Stimulated activated CD4-positive, alpha-beta T cell treated with anti-CD3 and anti-CD28 coated beads, Interleukin-15, amount 100 ng/mL, for 1 hour (primary cell): ENCODE measurements at places on chromosomes 2 and 18.

GRCh38 chr2:24409171-24409570 lies 48.8 kb upstream of the ITSN2 start:
- no peak for DNase-seq

DNA sequence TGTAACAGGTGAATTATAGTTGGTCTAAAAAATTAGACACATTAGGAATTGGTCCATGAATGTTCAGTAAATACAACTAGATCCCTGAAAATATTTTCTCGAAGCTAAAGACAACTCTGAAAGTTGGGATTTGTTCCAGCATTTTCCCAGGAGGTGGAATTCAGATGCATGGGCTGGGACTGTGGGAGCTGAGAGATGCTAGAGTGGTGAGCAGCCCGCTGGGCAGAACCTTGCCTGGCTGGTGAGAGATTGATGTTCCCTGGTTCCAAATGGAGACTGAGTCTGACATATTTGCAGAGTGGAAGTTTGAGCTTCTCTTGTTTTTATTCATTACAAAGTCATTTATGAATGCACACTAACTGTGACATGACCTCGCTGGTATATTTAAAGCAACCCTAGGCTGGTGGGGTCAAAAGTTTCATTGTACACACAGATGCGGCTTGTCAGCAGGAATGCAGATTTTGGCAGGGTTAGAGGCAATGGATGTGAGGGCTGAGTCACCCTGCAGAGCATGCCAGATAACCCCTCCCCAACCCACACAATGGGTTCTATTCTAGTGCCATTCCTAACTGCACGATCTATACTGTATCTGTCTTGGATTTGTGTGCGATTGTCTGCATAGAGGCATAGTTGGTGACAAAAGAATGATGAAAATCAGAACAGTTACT lies 23.5 kb upstream of the TMEM178A start:
- DNase-seq: no peak

DNA sequence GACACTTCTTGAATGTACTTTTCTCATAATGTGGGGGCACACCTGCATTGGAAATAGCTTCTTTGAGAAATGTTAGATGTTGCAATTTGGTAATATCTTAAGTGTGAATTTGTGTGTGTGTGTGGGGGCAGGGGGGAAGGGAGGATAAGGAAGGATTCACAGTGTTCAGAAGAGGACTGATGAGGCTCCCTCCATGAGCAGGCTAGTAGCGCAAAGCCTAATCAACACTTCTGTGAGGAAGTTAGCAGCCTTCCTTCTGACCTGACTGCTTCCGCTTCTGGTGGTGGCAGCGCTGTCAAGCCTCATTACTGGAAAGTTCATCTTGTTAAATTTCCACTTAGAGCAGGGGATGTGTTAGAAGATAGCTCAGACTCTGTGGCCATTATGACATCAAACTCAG lies 295.4 kb upstream of the SPRED2 start:
- no peak for DNase-seq

DNA sequence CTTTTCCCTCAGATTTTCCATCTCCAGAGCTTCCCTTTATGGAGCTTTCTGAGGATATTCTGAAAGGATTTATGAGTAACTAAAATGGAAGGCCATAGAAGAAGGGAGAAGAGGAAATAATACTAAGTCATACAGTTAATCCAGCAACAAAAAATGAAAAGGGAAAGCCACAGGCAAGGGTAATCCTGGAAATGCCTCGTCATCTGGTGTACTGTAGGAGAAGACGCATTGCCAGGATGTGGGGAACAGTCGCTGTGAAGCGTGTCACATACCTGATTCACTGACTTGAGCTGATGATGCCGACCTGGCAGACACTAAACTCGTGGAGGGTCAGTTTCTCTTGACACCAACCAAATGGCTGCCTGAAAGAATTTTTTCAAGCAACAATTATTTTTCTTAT lies 34.7 kb upstream of the ALPP start:
- no peak for DNase-seq

DNA sequence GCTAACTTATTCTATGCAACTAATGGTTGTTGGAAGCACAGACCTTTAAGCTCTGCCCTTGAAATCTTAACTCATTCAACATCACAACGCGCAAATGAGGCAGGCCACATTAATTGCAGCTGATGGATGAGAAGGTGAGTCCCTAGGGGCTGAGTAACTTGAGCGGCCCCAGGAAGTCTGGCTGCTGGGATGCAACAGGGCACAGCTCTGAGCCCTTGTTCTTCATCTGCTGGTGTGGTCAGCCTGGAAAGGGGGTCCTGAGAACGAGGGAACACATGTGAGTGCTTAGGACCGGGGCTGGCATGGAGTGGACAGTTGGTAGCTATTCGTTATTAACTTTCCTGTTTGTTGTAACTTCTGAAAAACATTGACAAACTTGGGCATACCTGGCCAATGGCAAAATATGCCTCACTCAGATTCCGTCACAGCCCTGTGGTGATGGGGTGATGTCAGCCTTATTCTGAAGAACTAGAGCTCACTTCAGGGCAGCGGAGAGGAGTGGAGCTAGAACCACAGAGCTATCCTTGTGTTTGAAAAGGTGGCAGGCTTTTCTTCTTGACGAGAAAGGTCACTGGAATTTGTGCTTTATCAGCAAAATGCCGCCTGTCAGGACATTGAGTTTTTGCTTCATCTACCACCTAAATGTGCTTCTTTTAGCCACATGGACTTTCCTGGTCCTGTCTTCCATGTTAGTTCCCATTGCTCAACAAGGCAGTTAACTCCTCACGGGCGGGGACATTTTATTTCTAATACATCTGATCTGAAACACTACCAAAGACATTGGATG lies 145.9 kb upstream of the FHL2 start:
- no peak for DNase-seq

DNA sequence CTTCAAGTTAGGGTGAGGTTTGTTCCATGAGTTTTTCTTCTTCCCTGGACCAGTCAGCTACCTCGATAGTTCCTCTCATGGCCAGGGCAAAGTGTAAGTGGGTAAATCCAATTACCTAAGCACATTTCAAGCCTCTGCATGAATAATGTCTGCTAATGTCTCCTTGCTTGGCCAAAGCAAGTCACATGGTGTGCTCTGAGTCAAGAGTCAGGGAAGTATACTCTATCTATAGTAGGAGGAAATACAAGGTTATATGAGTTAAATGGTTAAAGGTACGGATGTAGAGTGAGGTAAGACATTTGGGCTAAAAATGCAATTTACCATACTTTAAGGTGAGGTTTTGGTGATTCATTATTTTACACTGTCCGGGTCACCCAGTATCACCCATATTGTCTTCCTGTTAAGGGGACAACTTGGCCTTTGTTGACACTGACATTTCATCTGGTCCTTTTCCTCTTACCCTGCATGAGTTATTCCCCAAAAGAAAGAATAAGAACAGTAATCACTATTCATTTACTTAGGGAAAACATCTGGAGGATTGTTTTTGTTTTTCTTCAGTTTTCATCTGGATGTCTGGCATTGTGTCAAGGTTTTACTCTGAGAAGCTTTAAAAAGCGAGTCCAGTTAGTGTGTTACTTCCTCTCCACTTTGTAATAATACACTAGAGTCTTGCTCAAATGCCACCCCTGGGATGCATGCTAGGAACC lies 405.5 kb downstream of the RND3 start:
- no peak for DNase-seq

GRCh38 chr2:233463586-233463985 lies 103.0 kb downstream of the USP40 start:
- DNase-seq: no peak

DNA sequence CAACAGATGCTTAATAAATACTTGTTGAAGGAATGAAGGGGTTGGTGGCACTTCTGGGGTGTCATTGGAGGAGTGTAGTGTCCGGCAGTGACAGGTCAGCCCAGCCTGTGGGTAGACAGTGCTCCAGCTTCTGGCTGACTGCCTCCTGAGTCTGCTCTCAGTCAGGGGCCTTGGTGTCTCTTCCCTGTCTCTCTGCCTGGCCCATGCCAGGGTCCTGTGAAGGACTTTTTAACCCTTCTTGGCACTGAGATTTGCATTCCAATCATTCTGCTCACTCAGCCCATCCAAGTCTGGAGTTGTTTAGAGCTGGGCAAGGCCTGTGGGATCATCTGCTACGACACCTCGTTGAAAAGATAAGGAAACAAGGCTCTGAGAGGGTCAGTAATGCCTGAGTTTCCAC lies 1.4 kb upstream of the KCNK3 start:
- no peak for DNase-seq
